ENCODE measurements at places on chromosomes 6 and 20. TPM values are rescaled to one million over a fixed set of nuclear protein-coding genes. Genes with fewer than 3 reads are reported as not detected.

C20orf204 gene
- total RNA-seq: 0.22 TPM

RPS6KA2 gene
- 161 TPM for total RNA-seq

MAP3K4 gene
- total RNA-seq: 26.2 TPM

ZSCAN12 gene
- total RNA-seq: 3.6 TPM

ZBTB46 gene
- total RNA-seq: 7.5 TPM

TSPO2 gene
- total RNA-seq: not detected

LINC00237 gene
- total RNA-seq: not detected

EPB41L2 gene
- 189 TPM for total RNA-seq

SLC22A3 gene
- total RNA-seq: 8.0 TPM

GABRR1 gene
- not detected for total RNA-seq

PHF3 gene
- 95.7 TPM for total RNA-seq

DLK2 gene
- total RNA-seq: not detected

DEFB132 gene
- total RNA-seq: 38.4 TPM

BCAS1 gene
- not detected for total RNA-seq

RNF114 gene
- 193 TPM for total RNA-seq

MROH8 gene
- total RNA-seq: 4.2 TPM

CLVS2 gene
- not detected for total RNA-seq

UBE2C gene
- total RNA-seq: 1.8 TPM

PSORS1C2 gene
- total RNA-seq: not detected

STK38 gene
- total RNA-seq: 52.9 TPM

CCHCR1 gene
- 12.1 TPM for total RNA-seq

MLIP gene
- 10.1 TPM for total RNA-seq

FOXQ1 gene
- 0.44 TPM for total RNA-seq

NEU1 gene
- 24.9 TPM for total RNA-seq

CLDN20 gene
- not detected for total RNA-seq

EPB41L1 gene
- total RNA-seq: 86.1 TPM

LTB gene
- total RNA-seq: 0.85 TPM

SENP6 gene
- total RNA-seq: 108 TPM

ANKRD66 gene
- not detected for total RNA-seq

ETV7 gene
- 1.6 TPM for total RNA-seq

TULP1 gene
- not detected for total RNA-seq

NMBR gene
- total RNA-seq: not detected

SLC29A1 gene
- total RNA-seq: 86.3 TPM

KCNK16 gene
- total RNA-seq: not detected

UNC5CL gene
- 1.7 TPM for total RNA-seq

MYCT1 gene
- 8.8 TPM for total RNA-seq

HTR1E gene
- total RNA-seq: not detected

C20orf96 gene
- total RNA-seq: 3.1 TPM

ENPP5 gene
- 0.66 TPM for total RNA-seq

Data from subcutaneous adipose tissue (tissue), 4 donors.